ENCODE measurements at places on chromosomes 6 and 20. TPM values are rescaled to one million over a fixed set of nuclear protein-coding genes. Genes with fewer than 3 reads are reported as not detected.

The MOG gene
- not detected for total RNA-seq

The NDRG3 gene
- total RNA-seq: 18.0 TPM

The LPA gene
- total RNA-seq: not detected

The DYNLT2 gene
- total RNA-seq: 2.7 TPM

DNA sequence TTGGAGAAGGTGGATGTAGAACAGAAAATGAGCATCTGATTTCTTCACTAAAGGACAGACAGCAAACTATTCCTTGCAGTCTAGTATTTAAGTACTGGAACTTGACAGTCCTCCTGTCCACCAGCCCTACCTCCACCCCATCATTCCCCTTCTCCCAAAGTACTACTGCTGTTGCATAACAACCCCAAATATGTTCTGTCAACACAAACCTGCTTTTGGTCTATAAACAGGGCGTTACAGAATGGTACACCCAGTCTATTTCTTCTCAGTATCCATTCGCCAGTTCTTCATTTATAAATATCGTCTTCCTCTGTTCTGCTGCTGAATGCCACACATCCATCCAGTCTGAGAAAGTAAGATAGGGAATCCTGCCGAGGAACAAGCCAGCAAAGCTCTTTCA lies 27.7 kb upstream of the SLC22A1 start:
- DNase-seq: no peak

DNA sequence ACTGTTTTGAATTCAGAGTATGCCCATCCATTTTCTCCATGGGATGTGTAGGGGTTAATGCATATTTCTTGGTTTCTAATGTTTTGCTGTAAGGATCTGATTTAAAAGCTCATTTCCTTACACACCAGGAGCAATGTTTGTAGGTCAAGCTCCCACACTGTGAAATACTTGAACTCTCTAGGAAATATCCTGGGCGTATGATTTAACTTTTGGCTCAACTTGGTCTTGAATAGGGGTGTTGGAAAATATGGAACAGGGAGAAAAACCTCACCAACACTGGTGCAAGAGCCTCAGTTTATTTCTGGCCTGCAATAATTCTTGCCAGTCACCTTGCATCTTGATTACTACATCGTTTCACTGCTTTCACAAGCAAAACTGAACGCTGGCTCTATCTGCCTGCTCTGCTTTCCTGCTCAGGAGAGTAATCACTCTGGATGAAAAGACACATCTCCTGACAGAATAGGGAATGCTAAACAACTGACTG lies 25.1 kb upstream of the RFPL4B start:
- no peak for DNase-seq

DNA sequence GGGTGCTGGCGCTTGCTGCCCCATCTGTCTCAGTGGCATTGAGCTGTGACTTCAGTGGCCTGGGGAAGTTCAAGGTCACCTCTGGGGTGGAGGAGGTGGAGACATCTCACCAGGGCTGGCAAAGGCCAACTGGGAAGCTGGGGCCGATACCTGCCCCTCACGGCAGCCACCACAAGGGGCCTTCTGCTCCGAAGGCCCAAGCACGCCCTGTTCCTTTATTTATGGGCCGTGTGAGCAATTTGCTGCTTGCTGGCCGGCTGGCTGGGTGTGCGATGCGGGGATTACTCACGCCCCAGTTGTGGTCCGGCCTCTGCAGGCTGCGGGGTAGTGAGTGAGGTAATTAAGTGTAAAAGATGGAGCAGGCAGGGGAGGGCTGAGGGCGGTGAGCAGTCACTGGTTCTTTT lies 13.2 kb upstream of the SCRT2 start:
- DNase-seq: no peak

GRCh38 chr20:3932277-3932676 lies 43.1 kb downstream of the PANK2 start:
- DNase-seq: no peak

- no peak for DNase-seq
Observed at GRCh38 chr6:144395014-144395413, 109.9 kb downstream of the UTRN start.

DNA sequence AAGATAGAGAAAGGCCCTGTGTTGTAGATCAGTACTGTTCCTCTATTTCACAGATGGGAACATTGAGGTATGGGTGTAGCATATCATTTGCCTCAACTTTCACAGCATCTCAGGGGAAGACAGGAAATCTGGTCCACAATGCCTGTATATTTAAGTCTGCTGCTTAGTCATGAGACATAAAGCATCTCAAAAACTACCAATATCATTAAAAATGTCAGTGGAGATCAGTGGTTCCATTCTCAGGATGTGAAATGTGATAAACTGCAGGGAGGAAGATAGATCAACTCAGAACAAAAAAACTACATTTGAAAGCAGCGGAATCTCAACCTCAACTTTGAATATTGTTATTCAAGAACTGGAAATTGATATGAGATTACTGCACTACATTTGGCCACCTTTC lies 192.9 kb upstream of the PREP start:
- no peak for DNase-seq

GRCh38 chr6:131787766-131788712 lies 19.8 kb upstream of the ENPP1 start:
- DNase-seq: no peak

DNA sequence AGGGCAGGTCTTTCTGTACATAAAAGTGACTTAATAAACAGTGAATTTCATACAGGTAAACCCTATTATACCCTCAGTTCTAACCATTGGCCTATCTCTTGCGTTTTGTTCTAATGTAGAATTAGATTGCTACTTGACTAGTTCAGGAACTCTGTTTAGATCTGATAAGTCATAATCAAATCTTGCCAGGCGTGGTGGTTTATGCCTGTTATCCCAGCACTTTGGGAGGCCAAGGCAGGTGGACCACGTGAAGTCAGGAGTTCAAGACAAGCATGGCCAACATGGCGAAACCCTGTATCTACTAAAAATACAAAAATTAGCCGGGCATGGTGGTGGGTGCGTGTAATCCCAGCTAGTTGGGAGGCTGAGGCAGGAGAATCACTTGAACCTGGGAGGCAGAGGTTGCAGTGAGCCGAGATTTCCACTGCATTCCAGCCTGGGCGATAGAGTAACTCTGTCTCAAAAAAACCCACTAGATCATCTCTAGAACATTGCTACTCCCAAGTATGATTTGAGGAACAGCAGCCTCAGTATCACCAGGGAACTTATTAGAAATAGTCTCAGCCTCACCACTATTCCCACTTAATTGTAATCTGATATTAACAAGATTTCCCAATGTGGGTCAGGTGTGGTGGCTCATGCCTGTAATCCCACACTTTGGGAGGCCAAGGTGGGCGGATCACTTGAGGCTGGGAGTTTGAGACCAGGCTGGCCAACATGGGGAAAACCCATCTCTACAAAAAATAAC lies 12.2 kb downstream of the GTPBP2 start:
- no peak for DNase-seq

DNA sequence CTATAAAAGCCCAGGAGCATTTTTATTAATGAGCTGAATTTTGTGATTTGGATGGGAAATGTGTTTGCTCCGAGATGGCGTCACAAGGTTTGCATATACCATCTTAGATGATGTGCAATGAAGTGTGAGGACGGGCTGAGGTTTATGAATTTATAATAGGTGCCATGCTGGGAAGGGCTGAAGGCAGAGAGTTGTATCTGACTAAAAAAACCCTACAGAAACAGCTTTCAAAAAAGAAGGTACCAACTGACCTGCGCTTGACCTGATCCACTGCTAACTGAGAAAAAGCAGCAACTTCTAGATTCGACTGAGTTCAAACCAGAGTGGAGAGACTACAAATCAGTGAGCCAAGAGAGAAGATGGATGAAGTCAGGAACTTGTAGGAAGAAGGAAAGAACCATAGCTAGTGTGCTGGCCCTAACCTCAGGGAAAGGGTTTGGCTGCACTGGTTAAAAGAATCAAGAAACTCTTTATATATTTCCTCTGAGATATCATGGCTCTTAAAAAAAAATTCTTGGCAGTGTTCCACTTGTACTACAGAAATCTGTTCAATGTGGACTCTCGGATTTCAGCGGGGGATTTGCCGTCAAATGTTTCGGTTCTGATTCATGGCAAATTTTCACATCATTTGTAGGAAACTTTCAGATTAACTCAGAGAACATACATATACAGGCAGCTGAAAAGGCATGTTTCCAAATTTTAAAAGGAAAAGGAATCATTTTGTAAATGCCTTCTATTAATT lies 56.5 kb upstream of the HDGFL1 start:
- no peak for DNase-seq

DNA sequence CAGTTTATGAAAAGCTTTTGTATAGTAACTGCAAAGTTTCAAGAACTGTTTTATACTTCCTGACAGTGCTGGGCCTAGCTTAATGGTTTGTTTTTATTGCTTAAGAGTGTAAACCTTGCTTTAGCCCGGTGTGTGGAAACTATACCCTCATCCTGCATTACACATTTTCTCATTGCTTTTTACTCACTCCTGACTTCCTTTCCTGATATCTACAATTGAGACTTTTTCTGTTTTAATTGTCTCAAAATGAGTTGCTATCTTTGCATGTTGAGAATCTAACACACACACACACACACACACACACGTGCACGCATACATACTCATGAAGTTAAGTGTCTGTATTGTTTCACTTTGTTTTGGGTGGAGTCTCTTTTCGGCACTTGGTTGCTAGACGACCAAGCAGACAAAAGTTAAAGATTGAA lies 16.7 kb downstream of the BMP2 start:
- no peak for DNase-seq

DNA sequence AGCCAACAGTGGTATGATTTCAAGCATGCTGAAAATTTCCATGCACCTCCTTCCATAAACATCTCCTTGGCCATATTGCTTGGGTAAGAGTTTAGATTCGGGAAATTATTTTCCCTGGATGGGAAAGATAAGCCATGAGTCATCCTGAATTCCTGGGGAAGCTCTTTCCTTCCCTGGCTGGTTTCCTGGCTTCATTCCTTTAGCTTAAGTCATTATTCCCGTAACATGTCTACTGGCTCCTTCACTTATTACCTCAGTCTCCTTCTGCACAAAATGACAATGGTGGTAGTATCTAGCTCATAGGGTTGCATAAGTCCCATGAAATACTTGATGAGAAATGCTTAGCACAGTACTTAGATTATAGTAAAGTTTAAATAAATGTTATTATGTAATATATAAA lies 27.6 kb downstream of the TINAG start:
- DNase-seq: no peak

DNA sequence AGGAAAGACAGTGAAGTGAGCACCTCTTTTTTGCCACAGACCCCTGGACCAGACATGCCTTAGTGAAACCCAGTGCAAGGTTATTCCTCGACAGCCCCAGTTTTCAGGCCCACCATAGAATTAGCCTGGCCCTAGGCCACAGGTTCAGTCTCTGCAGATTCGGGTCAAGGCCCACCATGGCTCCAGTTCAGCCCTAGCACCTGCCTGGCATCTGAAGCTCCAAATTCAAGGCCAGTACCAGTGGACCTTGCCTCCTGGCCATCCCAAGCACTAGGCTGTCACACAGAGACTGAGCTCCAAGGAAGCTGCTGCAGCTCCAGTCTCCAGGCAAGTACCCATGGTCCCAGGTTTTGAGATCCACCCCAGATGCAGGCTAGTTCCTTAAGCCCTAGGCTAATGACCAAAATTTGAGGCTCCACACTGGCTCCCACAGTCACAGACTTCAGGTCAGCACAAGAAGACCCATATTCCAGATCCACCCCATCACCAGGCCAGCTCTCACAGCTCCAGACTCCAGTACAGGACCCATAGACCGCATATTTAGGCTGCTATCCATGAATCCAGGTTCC lies 877.5 kb upstream of the ADGRB3 start:
- no peak for DNase-seq

DNA sequence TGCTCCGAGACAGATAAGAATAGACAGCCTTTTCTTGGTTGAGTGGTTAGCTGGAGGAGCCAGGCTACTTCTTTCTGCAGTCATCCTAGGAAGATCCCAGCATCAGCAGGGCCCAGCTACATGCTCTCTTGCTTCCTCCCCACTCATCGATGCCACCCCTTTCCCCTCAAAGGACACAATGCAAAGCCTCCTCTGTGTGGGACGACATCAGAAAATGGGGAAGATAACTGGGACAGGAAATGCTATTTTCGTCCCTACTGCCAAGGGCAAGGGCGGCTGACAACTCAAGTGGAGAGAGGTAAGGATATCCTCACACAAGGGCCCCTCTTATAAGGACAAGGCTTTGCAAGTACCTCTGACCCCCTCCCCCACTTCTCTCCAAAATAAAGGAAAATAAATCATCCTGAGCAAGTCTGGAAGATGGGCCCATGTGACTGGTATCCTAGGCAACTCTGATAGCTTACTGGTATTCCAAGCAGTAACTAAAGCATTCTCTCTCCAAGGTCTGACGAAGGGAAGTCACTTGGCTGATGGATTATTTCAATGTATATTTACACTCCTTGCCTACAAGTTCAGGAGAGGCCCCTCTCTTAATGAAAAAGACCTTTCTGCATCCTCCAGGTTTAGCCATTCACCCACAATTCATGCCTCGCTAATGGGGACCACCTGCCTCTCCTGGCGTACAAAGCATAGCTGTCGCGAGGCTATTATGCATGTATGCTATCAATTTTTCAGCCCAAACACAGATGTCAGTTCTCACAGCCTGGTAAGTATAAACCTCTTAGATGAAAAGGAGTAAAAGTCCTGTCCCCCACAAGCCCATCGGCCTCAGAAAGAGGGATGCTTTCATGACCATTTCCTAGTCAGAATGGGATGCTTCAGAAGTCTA lies 11.3 kb downstream of the ELMO2 start:
- DNase-seq: no peak

DNA sequence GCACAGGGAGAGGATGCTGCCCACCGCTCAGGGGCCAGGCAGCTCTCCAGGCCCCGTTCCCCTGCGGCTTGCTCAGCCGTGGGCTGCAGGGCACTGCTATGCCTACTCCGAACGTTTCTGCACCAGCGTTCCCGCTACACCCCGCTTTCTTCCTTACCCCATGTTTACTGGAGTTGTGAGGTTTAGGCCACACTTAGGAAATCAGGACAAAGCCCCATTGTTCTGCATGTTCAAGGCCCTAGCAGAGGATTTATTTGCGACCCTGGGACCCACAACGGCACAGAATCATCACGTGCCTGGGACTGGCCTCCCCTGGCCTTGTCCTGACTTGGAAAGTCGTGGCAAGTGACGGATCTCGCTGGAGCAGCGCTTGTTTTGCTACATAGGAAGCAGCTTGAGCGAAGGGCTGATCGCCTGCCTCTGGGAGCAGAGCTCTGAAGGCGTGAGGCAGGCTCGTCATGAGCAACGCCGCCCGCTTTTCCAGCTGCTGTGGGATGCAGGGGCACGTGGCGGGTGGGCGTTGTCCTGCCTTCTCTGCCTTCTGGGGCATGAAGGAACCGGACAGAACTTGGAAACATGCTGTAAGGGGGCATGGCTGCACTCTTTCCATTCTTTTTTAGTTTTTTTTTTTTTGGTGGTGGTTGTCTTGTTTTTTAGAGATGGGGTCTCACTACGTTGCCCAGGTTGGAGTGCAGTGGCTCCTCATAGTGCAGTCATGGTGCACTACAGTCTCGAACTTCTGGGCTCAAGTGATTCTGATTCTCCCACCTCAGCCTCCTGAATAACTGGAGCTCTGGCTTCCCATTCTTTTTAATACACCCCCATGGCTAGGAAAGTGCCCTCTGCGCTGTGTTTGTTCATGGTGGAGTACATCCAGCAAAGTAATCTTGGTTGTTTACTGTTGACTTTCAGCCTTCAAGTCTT lies 14.6 kb upstream of the TMEM181 start:
- no peak for DNase-seq

Data from Calu3 (cell line).